COLO829 (cell line): ENCODE measurements at places on chromosomes 16 and 17.

DNA sequence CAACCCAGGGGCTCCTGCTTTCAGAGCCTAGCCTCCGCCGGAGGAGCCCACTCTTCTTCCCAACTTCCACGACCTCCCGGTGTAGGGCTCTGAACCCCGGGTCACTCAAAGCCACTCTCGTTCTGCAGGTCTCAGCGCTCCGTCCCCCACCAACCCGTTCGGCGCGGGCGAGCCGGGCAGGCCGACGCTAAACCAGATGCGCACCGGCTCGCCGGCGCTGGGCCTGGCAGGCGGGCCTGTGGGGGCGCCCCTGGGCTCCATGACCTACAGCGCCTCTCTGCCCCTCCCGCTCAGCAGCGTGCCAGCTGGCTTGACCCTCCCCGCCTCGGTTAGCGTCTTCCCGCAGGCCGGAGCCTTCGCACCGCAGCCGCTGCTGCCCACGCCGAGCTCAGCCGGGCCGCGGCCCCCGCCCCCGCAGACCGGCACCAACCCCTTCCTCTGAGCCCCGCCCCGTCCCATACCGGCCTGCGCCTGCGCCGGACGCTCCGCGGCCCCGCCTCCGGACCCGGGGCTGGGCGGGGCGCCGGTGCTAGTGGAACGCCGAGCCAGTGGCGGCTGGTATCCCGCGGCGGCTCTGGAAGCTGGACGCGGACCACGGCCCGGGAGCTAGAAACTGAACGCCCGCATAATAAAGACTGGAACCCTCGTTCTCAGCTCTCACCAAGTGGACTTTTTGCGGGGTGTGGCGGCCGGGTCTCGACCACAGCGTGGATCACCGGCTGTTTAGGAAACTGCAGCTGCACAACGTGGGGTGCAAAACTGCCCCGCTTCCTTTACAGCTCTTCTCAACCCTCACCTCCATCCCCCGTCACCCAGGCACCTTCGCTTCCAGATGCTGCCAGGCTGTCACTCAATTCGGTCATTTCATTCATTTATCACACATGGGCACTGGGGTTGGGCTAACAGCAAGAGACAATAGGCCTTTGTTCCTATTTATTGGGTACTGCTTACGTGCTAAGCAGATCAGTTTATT lies 5.0 kb upstream of the SPATA20 start:
- peak; percentile 90 for DNase-seq

- DNase-seq = peak; percentile 90
Measured at GRCh38 chr17:81576621-81577277, 24.6 kb upstream of the FAAP100 start.

DNA sequence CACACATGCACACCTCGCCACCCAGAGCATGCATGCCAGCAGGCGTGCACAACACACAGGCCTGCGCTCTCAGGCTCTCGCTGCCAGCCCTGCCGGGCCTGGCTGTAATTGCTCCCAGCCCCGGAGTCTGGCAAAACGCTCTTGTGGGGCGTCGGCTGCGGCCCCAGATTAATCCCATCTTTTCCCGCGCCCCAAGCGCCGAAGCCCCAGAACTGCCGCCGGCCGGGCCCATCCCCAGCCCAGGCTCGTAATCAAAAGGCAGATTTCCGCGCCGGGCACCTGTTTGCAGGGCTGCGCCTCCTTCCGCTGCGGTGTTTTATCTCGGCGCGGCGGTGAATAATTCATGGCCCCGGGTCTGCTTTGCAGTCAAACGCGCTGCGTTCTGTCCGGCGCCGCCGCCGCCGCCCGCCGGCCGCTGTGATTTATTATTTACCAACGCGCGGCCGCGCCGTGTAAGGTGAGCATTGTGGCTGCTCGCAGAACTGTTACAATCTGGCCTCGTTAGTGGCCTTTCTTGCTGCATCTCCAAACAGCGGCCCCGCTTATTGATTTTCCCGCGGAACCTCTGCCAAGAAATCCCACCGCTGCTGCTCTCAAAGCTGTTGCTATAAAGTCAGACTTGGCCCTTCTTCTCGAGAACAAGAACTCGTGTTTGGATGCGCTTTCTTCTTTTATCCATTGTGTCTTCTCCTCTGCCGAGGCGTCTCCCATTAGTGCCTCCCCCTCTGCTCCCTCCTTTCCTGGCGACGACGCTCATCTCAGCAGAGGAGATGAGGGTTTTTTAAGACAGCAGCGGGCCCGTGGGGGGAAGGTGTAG lies 126.1 kb downstream of the IRX5 start:
- DNase-seq = no peak

GRCh38 chr17:12492450-12492849 lies 173.2 kb upstream of the MYOCD start:
- no peak for DNase-seq

- DNase-seq = peak; percentile 34
Measured at GRCh38 chr17:59165933-59166342, 10.4 kb downstream of the PRR11 start.

DNA sequence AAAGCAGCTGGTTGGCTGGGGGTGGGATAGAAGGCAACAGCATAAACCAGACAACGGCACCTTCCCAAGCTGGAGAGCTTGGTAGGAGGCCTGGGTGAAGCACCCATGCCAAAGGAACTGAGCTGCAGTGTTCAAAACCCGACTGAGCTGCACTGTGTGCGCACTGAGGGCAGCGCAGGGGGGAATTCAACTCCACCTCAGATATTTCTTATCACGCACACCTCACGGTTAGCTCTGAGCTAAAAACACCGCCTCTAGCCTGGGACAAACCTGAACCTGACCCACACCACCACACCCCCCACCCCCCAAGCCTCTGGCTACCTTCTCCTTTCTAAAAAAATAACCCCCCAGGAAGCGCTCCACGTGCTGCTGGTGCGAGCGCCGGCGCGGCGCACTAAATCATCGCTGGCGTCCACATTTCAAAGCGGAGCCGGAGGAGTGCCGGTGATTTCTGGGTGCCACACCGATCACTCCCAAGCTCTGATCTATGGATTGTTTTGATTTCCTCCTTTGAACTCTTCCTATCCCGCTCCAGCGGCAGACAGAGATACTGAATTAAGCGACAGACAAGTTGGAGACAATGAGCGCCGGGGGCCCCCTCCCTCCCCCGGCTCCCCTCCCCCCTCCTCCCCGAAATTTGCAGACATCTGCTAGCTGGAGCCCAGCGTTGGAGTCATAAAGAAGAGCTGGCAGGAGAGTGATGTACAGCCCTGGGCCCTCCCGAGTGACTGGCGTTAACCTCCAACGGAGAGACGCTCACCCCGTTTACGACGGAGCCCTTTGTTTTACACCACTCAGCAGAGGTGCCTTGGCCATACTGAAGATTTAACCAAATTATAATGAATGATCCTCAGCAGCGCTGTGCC lies 85.0 kb downstream of the NOG start:
- DNase-seq = no peak

- DNase-seq = no peak
Measured at GRCh38 chr17:66468241-66469087, 166.1 kb downstream of the PRKCA start.

DNA sequence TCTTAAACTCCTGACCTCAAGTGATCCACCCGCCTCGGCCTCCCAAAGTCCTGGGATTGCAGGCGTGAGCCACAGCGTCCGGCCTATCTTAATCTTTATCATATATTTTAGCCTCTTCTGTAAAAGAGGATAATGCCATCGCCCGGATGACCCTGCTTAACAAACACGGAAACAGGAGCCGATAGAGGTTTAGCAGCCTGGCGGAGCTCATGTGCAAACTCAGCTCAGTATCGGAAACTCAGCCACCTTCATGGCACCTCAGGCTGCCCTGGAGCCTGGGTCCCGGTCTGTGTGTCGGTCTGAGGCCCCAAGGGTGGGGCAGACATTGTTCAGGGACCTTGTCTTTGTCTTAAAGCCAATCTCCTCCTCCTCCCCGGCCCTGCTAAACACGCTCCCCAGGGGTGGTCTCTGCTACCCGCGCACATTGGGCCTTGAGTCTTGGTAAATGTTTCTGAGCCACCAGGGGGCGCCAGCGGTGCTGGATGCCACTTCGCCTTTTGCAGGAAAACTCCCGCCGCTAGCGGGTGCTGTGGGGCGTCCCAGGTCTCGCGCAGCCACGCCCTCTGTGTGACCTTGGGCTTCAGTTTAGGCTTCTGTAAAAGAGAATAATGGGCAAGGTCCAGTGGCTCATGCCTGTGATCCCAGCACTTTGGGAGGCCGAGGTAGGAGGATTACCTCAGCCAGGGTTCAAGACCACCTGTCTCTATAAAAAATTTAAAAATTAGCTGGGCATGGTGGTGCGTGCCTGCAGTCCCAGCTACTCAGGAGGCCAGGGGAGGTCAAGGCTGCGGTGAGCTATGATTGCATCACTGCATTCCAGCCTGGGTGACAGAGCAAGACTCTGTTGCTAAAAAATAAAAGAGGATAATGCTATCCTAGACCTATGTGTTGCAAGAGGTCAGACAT lies 2.7 kb downstream of the CETP start:
- DNase-seq = peak; percentile 69

GRCh38 chr16:2092866-2093265 lies 42.8 kb downstream of the PKD1 start:
- no peak for DNase-seq

DNA sequence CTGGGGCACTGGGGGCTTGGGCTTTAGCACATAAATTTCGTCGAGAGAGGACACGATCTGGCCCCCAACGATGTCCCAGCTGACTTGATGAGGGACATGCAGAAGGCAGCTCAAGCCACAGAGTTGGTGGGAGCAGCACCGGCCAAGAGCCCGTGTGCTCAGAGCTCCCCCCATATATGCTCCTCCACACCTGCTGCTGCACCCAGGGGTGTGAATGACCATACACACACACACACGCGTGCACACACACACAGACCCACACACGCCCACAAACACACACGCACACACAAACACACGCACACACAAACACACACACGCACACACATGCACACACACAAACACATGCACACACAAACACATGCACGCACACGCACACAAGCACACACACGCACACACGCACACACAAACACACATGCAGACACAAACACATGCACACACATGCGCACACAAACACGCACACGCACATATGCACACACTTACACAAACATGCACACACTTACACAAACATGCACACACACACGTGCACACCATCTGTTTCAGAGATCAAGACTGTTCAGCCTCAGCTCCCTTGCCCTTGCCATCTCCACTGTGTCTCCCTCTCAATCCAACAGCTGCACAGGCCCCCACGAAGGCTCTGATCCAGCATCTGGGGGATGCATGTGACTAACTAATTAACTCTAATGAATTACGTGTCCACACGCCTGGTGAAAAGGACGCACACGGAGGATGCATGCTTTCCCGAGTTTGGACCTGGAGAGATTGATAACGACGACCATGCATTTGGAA lies 85.6 kb upstream of the TNRC6C start:
- no peak for DNase-seq
